ENCODE measurements at places on chromosomes 5 and 9.
A peak's percentile ranks its signal among the peaks of the same experiment; 100 is the strongest.

DNA sequence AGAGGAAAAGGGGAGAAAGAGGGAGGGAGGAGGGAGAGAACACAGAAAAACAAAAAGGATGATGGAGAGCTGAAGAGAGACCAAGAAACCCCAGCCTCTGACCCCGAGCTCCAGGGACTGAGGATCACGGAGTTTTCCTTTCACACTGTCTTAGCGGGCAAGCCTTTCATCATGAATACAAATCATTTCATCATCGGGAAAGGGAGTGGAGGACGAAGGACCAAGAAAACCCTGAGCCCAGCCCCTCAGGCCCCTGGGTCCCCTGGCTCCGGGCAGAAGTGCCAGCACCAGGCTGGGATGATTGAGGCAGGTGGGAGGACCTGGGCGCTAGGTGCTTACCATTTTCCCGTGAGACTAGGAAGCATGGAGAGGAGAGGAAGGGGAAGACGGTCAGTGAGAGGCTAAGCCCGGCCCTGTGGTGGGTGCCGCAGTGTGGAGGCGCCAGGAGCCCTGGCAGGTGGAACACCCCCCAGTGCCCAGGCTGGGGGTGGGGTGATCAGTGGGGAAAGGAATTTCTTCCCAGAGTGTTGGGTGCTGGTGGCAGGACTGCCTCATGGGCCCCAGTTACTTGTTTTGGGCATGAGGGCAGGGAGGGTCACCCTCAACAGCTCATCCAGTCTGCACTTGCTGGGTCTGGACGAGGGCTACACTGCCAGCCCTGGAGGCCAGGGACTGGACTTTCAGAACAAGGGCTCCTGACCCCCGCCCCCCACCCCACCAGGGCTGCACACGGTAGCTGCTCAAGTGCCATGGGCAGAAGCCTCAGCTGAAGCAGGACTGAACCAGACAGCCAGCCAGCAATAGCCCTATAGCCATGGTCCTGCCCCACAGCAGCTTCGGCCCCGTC lies 49.0 kb upstream of the SARDH start:
- no peak for DNase-seq

DNA sequence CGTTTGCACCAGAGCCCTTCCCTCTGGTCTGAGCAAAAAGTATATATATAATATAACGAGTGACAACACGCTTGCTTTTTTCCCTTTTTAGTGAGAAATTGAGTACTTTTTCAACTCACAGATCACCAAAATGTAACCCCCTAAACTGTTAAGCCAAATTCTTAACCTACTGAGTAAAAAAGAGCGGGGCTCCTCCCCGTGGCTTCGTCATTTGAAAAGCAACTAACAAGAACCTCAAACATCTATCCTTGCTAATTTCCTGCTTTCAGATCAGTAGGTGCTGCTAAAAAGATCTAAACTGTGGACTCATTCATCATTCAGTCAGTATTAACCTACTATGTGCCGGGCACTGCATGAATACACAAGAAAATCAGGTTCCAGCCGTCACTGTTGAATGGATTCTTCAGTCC lies 1.0 kb upstream of the PTBP3 start:
- DNase-seq = no peak

GRCh38 chr5:54518146-54518817 lies 723 bp downstream of the SNX18 start:
- no peak for DNase-seq

DNA sequence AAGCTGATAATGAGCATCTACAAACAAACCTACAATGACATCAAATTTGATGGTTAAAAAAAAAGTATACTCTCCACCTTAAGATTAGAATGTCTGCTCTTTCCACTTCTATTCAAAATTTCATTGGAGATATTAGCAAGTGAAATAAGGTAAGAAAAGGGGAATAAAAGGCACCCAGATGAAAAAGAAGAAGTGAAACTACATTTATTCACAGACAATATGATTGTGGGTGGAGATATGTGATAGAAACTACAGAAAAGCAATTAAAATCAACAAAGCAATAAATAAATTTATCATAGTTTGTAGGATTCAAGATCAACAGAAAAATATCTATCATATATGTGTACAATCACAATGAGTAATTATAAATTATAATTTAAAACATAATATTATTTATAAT lies 395.1 kb upstream of the CCNH start:
- no peak for DNase-seq

DNA sequence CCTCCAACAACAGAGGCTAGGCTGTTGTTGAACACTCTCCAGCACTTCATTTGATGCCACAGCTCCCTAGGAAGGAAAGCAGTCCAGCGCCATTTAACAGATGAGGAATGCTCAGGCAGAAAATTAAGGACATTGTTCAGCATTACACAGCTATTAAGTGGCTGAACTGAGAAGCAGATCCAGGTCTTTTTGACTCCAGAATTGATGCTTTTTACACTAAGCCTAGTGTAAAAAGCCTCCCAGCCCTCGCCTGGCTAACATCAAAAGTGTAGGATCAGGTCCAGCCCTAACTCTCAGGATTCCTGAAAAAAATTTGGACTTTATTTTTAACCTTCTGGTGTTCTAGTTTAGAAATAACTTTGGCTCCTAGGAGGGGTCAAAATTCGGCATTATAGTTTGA lies 106.4 kb upstream of the SMC5 start:
- no peak for DNase-seq

DNA sequence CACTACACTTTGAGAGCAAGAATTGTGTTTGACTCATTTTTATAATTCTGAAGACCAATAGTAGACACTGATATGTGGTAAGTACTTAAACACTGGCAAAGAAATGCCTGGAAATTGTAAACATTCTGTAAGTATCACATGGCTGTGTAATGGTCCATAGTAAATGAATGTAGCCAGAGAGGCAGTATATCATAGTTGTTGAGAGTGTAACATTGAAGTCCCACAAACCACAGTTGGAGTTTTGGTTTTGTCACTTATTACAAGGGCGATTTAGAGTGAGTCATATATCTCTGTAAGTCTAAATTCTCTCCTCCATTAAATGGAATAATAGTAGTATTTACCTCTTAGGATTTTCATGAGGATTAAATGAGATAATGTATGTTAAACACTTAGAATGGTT lies 181.1 kb upstream of the MEF2C start:
- DNase-seq = no peak

DNA sequence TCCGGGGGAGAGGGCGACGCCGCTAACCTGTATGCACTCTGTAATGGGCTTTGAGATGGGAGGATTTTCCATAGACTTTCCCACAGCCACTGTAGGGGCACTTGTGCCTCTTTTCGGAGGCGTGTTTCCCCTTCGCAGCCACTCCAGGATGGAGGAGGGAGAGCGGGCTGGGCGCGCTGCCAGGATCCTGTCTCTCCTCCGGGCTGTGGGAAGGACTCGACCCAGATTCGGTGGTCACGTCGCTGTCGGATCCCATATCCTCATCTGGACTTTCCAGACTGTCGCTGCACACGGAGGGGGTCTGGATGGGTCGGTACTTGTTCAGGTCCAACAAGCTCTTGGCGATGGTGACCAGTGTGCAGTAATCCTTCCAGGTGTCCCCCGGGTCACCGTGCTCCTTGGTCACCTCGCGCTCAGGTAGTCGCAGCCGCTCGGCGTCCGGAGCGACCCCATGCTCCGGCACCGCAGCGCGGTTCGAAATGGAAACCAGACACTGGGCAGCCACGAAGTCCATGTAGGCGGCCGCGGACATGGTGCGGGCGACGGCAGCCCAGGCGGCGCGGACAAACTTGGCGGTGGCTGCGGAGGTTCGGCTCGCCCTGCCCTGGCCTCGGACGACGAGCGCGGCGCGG lies 1.5 kb downstream of the KLF9 start:
- peak; percentile 20 for DNase-seq

GRCh38 chr9:35071814-35072460 lies 488 bp downstream of the VCP start:
- peak; percentile 58 for DNase-seq

- no peak for DNase-seq
Observed at GRCh38 chr5:178576591-178577351, 13.4 kb downstream of the COL23A1 start.

DNA sequence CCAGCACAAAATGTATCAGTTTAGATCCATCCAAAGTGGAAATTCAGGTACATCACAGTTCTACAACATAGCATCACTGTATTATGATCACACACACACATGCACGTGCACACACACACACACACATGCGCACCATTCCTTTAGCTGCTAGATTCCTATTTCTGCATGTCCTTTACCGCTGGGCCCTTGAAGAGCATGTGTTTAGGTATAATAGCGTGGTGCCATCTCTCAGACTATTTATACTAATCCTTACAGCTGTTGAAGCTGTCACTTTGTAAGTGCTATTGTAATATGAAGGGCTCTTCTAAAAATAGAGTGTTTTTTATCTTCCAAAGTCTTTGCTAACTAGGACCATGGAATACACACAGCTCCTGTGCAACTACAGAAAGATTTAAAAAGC lies 308.8 kb upstream of the TRPC7 start:
- no peak for DNase-seq

- no peak for DNase-seq
Observed at GRCh38 chr5:67986761-67987160, 228.8 kb upstream of the PIK3R1 start.

DNA sequence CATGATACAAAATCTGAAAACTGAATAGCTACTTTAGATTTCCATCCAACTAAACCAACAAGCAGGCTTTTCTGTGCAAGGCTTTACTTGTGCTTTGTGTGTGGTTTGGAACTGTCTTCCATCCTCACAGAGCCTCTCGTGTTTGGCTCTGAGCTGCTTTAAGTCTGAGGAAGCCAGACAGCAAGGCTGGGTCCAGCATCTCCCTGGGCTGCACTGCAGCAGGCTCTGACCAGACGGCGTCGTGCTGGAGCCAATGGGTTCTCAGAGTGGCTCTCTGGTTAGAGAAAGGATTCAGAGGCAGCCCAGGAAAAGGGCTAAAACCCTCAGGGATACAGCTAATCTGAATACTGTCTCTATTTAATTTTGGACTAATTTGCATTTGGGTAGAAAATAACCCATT lies 207.9 kb upstream of the EFNA5 start:
- DNase-seq = no peak

GRCh38 chr9:135570456-135570855 lies 8.9 kb downstream of the PAEP start:
- no peak for DNase-seq

- DNase-seq = peak; percentile 54
Observed at GRCh38 chr5:34001241-34001841, 6.5 kb downstream of the AMACR start.

GRCh38 chr5:164998590-164998989 lies 1493.2 kb downstream of the MAT2B start:
- DNase-seq = no peak

DNA sequence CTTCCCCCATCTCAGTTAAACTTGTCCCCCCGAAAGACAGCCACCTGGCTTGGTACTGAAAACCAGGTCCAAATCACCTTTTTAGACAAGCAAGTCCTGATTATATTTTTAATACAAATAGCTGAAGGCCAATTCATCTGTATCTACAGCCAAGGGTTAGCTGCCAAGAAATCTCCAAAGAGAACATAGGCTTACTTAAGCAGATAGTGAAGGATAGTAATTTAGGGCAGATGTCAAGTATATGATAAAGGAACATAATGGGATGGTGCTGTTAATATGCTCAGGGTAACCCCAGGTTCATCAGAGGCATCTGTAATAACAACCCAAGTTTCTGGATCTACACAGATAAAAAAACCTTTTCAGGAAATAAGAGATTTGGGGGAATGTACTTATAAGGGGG lies 133.0 kb downstream of the EBF1 start:
- no peak for DNase-seq

DNA sequence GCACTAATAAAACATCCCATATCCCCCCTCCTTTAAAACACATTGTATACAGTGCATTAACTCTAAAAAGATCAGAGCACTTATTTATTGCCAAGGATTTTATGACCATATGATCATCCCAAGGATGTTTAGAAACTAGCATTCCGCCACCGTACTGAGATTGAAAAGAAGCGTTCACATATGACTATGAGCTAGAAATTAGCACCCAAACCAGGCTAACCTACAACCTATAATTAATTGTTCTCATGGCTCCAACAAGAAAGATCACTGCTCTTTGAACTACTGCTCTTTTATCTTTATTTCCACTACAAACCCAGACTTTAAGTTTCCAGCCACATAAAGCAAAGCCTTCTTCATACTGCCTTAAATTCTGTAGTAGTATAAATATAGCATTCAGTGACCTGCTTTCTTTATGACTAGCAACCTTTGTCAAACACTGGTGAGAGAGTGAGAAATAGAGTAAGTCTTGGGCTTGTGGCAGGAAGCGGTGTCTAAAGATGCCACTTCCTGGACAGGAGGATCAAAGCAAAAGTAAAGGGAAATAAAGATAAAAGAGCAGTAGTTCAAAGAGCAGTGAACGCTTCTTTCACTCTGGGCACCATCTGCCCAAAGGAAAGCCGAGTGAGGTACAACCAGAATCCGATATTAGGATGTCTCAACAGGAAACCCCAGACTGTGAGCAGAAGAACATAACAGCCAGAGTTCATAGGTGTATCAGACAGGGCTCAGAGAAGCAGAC lies 151.1 kb upstream of the ERCC6L2 start:
- DNase-seq = no peak

GRCh38 chr5:142814122-142814521 lies 43.9 kb downstream of the ARHGAP26 start:
- no peak for DNase-seq

- peak; percentile 84 for DNase-seq
Observed at GRCh38 chr9:133742849-133743444, 4.8 kb upstream of the SARDH start.

GRCh38 chr9:6052293-6052919 lies 37.0 kb upstream of the RANBP6 start:
- no peak for DNase-seq

DNA sequence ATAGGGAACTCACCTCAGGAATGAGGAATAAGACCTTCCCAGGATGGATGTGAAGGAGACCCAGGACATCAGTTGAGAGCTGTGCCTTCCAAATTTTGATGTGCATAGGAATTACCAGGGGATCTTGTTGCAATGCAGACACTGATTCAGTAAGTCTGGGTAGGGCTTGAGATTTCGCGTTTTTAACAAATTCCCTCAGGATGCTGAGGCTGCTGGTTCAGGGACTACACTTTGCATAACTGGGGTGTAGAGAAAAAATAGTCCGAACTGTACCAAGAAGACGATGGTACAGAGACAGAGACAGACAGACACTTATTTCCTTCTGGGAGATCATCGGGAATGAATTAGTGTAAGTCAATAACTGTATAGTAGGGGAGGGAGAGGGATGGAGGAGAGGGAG lies 82.3 kb upstream of the FREM1 start:
- DNase-seq = peak; percentile 25

- DNase-seq = no peak
Observed at GRCh38 chr9:37364751-37365360, 57.6 kb upstream of the GRHPR start.

- DNase-seq = no peak
Observed at GRCh38 chr5:15566306-15566705, 66.3 kb downstream of the FBXL7 start.

- no peak for DNase-seq
Observed at GRCh38 chr5:155461304-155461703, 447.7 kb downstream of the KIF4B start.

DNA sequence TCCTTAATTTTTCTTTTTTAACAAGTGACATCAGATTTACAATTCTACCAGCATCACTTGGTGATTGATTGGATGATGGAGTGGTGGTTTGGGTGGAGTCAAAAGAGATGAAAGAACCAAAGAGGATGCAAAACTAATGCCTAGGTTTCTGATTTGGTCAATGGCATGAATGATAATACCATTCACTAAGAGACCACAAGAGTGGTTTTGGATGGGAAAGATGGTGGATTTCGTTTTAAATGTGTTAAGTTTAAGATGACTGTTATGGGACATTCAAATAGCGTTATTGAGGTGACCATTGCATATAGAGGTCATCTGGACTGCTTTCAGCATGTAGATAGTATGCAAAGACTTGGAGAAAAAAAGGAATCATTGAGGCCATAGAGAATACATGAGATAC lies 3.6 kb downstream of the SMC5 start:
- DNase-seq = no peak

- DNase-seq = no peak
Observed at GRCh38 chr9:18982262-18982620, 50.8 kb downstream of the SAXO1 start.
